ENCODE measurements at places on chromosomes 16 and 17.

DNA sequence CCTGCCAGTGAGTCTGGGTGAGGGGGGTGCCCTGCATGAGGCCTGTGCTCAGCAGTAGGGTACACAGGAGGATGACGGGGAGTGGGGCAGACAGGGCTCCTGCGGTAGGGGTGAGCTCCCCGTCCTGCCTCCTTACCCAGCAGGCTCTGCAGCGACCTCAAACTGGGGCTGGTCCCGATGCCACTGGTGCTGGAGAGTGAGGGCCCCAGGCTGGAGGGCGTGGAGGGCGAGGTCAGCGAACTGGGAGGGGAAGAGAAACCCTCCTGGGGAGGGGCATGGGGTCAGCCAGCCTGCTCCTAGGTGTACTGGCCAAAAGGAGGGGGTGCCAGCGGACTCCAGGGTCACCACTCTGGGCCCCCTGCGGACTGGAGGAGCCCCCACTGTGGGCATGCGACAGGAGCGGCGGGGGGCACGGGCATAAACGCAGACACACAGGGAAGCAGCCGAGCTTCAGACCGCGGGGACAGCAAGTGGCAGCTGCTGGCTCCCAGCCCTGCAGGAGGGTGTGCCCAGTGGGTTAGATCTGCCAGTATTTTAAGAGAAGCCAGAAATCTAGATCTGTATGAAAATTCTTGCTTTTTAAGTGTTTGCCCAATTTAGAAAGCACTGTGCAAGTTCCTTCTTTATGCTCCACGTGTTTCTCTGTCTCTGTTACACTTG is 9.0 kb upstream of the VASN start:
- no peak for DNase-seq

- no peak for DNase-seq
Measured at GRCh38 chr16:27387724-27388123, 14.2 kb upstream of the IL21R start.

- DNase-seq = no peak
Measured at GRCh38 chr16:75336521-75336920, 85.1 kb upstream of the BCAR1 start.

GRCh38 chr16:73161977-73162376 is 114.0 kb upstream of the ZFHX3 start:
- DNase-seq = no peak

GRCh38 chr17:17929655-17930380 is 42.4 kb downstream of the TOM1L2 start:
- no peak for DNase-seq

- DNase-seq = no peak
Measured at GRCh38 chr16:69924777-69925191, 26.4 kb upstream of the CLEC18A start.

DNA sequence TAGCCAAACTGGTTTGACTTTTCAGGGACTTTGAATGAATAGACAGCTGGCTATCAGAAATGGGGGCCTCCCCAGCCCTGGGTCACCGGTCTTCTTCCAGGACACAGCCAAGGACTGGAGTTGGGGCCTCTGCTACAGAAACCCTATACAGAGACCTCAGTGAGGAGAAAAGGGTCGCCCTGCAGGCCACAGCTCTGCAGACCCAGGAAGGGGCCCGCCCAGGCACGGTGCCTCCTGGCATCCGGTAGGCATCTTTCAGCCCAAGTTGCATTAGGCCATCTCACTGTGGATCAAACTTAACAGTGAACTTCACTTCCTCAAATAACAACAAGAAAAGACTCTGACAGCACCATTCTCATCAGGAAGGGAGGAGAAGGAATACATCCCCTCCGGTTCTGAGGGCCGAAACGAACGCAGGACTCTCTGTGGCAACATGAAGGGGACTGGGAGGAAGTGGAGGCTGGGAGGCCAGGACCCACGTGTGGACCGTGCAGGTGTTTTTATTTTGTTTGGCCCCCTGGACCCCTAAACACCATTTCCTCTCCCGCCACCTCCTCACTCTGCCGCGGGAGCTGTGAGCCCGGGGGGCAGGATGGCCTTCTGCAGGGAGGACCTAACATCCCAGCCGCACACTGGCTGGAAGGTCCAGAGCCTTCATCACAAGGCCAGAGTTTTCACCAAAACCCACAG is 7.2 kb downstream of the SLC38A10 start:
- DNase-seq = no peak

DNA sequence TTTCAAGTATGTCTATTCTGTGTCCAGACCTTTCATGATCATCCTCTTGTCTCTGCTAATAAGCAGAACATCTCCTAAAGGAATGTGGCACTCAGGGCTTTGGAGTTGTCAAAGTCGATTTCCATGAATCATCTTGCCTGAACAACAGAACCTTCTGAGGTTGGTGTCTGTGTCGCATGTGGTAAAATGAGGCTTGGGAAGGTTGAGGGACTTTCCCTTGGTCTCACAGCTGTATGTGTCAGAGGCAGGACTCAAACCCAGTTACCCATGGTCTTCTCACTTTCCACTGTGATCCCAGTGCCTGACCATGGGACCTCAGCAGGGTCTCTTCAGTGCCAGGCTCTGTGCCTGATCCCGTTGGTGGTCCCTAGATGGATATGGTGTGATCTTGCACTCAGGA is 4.2 kb upstream of the GPRC5B start:
- no peak for DNase-seq

GRCh38 chr17:77725846-77726245 is 232.7 kb upstream of the TNRC6C start:
- no peak for DNase-seq
